ENCODE measurements at places on chromosomes 5 and 9.

DNA sequence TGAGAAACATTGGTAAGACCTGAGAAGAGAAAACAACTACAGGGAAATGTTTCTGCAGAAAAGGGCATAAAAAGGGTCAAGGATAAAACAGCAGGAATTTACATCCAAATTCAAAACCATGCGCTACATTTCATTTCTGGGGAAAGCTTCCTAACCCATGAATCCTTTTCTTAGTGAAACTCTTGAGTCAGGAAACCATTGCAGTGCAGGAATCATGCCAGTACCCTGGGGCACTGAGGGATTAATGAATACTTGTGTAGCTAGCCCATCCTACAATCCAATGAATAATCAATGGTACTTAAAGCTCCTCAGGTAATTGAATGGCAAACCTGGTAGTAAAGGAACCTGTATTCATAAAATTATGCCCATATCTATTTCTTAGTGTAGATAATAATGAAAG lies 580.5 kb downstream of the TLE1 start:
- no peak for DNase-seq

DNA sequence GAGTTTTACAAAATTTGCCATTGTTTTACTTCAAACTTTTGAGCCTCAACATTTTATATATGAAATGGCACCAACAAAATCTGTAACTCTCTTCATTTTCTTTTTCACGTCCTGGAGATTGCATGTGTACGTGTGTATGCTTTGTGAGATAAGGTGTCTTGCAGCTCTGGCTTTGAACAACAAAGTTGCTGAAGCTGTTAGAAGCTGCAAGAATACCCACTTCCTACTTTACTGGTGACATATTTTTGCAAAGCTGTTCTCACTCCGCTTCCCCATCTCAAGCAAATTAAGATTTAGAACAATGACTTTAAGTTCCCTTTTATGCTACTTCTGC lies 41.8 kb downstream of the FYB1 start:
- no peak for DNase-seq

DNA sequence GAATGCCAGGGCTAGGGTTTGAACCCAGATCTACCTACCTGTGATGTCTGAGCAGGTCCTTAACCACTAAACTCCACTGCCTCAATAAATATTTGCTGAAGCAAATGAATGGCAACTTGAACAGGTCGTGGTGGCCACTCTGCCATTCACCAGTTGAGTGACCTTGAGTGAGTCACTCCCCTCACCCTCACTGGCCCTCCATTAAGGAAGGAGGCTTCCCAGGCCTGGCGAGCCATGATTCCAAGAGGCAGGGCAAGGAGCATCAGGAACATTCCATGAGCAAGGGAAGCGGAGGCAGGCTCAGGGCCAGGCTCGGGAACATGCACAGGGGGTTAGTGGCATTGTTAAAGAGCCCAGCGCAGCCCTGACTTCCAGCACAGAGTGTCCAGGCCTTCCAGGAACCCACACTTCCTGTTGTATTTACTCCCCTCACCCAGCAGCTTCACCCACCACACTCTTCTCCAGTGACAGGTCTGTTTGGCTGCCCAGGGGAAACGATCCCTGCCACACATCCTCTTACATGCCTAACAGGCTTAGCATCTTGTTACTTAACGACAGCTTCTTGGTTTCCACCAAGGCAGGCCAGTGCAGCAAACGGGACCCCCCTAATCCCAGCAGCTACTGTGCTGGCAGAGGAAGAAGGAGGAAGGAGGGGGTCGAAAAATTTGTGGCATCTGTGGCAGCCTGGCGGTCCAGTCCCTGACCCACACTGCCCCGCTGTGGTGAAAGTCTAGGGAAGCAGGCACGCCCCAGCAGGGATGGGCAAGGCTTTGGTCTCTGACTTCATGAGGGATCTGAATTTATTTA lies 43.7 kb upstream of the TTC1 start:
- DNase-seq, result no peak

DNA sequence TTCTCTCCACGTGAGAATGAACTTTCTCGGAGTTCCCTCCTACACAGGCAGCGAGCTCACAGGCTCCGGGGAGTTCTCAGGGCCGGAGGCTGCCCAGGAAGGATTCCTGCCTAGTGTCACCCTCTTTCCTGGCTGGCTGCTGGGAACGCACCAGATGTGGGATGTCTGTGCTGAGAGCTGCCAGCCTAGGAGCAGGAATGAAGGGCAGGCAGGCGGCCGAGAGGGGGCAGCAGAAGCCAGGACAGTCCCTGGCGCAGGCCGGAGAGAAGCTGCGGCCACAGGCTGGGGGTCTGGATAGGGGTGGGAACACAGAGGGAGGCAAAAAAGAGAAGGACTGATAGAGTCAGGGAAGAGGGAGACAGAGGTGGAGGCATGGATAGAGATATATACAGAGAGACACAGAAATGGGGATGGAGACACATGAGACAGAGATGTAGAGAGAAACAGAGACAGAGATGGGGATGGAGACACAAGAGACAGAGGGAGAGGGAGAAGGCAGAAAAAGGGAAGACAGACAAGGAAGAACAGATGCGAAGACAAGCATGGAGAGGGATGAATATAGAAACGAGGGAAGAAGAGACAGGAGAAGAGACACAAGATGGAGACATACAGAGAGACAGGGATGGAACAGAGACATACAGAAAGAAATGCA lies 25.3 kb upstream of the ENHO start:
- no peak for DNase-seq

GRCh38 chr5:57488215-57488955 lies 5.8 kb upstream of the ACTBL2 start:
- DNase-seq, result peak; percentile 71

DNA sequence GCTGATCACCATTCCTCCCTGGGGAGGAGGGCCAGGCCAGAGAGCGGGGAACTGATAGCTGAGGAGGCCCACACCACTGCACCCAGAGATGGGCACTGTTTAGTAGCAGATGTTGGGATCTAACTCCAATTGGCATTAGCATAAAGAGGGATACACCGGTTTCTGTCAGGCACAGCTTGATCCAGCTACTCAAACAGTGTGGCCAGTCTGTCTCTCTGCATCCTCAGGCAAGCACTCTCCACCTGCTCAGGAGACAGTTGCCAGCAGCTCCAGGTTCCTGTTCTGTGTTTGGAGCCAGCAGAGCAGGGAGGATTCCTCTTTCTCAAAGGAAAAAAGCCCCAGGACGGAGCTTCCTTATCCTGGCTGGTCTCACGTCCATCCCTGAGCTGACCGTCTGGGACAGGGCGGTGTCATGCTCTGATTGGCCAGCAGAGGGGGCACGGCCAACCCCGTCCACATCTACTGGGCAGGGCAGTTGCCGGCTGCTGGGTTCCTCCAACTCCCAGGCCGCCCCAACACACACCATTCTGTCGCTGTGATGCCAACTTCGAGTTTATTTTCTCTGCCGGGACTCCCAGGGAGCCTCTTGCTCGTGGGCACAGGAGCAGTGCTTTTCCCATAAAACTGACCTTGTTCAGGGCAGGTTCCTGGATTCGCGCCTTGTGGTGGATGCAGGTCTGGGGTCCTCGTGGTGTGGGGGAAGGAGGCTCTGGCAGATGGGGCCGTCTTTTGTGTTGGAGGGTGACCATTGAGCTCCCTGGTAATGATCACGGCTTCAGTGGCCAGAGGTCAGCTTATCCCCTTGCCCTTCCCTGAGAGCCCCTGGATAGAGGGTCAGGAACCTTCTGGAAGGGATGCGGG lies 47.9 kb downstream of the COL5A1 start:
- DNase-seq, result no peak

DNA sequence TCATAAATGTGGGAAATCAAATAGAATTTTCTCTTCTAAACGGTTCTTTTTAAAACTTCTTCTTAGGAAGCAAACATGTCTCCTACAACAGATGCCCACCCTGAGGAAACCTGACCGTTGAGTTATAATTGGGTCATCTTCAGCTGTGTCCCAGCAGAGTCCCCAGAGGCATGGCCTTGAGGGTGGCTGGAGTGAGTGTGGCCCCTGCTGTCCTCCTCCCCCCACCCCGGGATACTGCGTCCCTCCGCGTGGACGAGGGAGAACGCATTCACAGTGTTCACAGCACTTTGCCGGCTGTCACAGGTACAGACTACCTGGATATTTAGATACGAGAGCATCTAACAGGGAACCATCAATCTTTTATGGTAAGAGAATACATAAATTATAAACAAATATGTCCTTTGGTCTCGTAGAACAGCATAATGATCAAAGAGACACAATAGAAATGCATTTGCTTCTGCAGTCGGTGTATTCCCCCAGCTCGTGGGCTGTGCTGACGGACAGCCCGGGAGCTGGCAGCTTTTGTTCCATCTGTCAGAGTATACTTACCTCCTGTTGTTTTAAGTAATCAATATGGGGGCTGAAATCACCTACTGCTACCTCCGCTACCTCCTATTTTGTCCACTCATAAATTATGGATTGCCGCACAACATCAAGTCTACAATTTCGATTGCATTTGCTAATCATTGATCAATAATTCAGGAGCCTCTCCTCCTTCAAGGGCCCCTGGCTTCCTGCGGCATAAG lies 214.7 kb downstream of the IRX2 start:
- no peak for DNase-seq

DNA sequence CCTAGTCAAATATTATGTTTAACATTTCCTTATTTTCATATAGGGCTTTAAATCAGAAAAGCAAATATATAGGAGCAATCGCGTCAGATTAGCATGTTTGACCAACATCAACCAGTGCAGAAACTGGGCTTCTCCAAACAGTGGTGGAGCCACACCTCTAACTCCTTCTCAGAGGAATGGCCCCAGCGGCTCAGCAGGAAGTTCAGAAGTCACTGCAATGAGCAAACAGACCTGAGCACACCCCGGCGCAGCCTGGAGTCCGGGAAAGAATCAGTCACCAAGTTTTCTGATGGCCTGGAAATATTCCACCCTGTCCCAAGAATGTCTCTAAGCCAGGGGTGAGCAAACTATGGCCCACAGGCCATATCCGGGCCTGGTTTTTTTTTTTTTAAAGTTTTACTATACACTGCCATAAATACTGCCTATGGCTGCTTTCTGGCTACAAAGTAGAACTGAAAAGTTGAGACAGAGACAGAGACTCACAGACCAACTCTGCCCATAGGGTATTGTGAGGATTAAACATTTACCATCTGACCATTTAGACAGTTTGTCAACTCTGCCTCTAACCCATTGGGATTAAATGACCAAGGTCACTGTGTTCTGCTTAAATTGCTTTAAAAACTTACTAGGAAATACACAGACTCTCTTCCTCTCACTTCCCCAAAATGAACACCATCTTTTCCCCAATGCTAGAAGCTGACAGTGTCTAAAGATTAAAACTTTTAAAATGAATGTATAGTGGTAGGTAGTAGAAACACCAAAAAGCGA lies 5.4 kb downstream of the GOLM1 start:
- DNase-seq, result no peak

DNA sequence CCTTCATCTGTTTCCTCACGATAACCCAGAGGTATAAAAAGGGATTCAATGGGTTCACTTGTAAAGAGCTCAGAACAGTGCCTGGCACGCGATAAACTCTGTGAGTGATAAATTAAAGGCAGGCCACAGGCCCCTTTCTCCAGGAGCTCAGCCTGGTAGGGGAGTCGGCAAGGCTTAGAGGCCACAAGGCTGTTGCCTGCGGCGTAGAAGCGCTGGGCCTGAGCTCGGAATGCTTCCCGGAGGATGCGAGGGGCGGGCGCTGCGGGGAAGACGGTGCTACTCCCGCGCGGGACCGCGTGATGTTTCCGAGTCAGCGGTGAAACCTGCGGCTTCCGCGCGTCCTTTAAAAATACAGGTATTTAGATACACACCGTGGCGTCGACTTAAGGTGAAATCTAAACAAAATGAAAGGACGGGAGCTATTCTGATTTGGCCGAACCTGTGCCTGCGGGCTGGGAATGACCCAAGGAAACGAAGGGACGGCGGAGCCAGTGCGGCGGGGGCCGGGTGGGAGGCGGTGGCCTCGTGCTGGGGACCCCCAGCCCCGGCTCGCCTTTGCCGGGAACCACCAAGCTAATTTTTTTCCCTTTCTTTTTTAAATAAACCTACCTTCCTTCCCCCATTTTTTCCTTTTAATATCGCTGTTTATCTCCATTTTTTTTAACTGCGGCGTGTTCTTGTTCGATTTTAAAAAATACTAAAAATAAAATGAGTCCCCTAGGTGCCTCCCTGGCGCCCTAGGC lies 6.2 kb downstream of the NKX2-5 start:
- DNase-seq, result no peak

DNA sequence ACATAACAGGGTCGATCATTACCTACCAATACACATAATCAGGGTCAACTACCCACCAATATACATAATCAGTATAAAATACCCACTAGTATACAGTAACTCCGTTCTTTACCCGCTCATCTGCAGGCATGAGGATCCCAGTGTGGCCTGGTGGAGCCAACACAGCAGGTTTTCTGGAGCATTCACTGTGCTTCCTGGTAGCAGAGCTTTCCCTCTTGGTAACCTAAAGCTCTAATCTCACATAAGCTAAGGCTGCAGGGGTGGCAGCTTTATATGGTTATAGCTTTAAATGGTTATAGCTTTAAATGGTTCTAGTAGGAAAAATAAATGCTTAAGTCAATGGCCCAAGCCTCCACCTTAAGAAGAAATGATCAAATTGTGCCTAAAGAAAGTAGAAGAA lies 11.9 kb downstream of the LCN1 start:
- DNase-seq, result no peak

GRCh38 chr9:101792475-101792874 lies 54.0 kb upstream of the GRIN3A start:
- DNase-seq, result no peak

DNA sequence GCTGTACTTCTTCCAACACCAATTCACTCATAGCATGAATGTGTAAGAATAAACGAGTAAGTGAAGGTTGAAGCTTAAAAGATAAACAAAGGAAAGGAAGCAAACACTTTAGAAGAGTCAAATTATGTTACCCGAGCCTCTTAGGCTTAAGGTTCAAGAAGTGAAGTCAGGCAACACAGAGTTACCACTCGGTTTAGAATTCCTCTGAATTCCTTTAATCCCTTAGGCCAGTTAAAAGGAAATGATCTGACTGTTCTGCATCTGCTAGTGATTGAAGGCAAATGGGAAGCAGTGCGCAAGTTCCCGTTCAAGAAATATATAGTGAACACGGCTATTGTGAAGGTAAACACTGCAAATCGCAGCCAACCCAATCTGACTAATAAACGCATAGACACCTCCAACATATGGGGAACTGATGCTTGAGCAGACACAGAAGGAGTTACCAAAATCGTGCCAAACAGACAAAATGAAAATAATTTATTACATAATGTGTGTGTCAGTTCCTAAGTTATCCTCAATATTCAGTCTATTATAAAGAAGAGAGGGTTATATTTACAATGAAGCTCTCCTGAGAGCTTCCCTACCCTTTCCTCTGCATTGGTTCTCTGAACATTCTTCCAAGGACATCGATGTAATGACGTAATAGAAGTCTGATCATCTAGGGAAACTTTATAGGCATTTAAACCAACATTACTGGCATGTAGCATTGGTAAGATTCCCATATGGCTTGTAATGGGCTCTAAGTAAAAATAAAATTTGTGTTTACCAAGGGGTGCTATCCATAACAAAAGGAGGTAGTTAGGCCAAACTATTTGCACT lies 837.1 kb upstream of the ZNF608 start:
- no peak for DNase-seq

DNA sequence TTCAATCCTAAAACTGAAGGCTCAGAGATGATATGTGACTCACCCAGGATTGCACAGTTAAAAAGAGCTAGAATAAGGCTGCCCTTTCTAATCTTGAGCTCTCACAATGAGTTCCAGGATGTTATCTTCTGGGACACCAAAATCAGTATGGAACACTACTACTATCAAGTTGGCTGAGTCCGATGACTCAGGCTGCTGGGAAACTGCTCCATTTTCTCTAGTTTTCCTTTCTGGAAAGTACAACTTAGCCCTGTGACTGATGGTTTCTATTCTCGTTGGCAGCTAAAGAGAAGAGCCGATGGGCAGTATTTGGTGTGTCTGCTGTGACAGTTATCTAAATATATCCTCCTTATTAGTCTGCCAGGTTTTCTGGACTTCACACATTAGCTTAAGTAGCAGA lies 37.9 kb upstream of the DPYSL3 start:
- DNase-seq, result no peak

Measured in kidney epithelial cell (primary cell).